ENCODE measurements at places on chromosomes 6 and 20.

DNA sequence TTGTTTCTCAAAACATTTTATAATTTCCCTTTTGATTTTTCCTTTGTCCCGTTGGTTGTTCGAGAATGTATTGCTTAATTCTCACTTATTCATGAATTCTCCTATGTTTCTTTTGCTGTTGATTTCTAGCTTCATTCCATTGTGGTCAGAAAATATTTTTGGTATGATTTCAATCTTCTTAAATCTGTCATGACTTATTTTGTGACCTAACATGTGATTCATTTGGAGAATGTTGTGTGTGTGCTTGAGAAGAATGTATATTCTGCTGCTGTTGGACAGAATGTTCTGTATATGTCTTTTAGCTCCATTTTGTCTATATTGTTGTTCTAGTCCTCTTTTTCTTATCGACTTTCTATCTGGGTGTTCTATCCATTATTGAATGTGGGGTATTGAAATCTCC lies 286.2 kb upstream of the RNF217 start:
- DNase-seq = no peak

DNA sequence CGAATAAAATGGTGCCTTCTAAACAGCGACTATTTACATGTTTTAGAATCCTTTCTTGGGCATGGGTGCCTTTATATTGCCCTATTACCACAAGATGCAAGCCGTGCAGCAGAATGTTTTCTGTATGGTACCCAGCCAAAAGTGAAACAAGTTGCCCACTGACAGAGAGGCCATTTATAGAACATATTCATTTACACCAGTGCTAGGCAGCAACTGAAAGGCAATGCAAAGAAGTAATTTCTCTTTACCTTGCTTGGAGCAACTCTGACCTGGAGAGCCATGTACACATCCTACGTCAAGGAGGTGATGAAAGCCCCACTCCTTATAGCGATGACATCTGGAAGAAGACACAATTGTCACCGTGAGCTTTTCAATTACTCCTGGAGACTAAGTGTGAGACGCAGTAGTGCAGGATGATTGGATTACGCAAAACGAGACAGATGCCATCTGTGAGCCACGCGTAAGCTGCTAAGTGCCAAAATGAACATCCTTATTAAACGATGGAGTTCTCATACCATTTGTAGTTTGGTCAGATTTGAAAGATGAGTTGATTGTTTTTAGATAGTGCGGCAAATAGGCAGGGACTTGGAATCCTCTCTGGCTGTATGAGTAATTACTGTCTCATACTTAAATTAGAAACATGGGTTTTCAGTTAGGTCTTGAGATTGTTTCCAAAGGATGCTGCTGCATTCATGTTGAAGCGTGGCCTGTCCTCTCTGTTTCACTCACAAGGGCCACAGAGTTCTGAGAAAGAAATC lies at the start of gene TMEM244:
TMEM244 (minus strand) TSS at position 408 of the 758 bp plus-strand sequence; CDS start at position 281, 127 bp downstream.
- DNase-seq = no peak

DNA sequence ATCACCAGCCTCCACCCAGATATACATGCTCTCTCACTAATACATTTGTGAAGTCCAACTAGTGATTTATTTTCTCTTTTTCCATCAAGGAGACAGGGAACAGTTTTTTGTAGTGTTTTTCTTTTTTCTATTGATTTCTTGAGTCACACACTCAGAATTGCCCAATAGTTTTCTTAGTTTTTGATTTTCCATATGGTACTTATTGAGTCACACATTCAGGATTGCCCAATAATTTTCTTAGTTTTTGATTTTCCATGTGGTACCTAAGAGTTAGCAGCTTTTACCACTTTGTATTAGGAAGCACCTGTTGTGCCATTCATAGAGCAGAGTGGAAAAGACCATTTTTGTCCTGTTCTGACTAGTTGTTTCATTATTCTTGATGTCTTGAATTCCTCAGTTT lies 1268.8 kb downstream of the EPHA7 start:
- no peak for DNase-seq

- DNase-seq = no peak
These were observed 17.1 kb downstream of the RIPOR3 start for GRCh38 chr20:50674138-50674825.

DNA sequence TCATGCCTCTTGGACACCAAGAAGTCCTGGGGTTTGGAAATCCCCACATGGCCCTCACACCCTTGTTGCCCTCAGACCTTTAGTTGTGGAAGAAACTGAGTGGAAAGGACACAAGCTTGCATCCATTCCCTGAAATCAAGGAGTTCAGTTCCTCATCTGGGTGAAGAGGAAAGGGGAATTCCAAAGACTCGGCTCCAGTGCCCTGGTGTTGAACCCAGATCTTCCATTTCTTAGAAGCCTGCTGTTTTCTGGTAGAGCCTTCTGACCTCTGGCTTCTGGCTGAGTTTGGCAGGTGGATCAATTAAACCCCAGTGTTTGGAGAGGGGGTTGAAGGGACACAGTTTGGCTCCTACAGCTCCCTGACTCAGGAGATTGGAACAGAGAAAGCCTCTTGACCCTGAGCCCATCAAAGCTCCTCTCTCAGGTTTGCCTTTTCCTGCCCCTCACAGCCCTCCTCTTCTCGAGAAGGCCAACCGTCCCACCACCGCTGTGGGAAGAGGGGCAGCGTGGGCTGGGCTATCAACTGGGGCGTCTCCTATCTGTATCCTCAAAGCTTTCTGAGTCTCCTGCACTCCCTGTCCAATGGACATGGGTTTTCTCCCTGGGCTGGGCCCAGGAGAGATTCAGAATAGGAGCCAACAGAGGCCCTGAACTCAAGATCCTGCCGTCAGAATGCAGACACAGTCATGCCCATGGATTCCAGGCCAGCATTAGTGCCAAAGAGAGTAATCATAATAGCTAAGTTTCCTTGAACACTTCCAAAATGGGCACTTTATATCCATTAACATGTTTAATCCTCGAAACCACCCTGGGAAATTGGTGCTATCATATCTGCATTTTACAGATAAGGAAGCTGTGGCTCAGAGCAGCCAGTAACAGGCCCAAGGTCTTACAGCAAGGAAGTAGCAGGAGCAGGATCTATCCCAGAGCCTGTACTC lies 146.2 kb downstream of the VEGFA start:
- no peak for DNase-seq

DNA sequence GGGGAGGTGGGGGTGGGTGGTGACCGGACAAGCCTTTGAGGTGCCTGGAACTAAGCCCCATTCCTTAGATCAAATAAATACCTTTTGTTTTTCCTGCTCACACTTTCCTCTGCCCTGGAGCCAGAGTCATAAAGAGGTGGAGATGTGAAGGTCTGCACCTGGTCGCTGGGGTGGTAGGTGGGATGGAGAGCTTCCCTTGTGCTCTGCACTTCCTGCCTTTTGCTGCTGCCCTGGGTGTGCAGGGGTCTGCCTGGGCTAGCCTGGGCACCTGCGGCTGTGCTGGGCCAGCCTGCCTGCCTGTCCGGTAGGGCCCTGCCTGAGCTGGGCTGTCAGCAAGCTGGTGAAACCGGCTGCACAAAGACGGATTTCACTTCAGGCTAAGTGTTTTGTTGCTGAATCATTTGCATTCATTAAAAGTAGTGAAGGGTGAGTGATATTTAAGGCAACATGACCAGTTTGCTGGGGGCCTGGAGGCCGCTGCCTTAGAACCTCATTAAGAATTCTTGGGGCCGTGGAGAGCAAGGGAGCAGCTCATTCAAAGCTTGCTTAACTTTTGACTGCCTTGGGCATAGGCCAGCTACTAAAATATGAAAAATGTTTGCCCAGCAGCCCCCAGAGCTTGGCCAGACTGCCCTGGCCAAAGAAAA lies 20.5 kb downstream of the PTK7 start:
- no peak for DNase-seq

DNA sequence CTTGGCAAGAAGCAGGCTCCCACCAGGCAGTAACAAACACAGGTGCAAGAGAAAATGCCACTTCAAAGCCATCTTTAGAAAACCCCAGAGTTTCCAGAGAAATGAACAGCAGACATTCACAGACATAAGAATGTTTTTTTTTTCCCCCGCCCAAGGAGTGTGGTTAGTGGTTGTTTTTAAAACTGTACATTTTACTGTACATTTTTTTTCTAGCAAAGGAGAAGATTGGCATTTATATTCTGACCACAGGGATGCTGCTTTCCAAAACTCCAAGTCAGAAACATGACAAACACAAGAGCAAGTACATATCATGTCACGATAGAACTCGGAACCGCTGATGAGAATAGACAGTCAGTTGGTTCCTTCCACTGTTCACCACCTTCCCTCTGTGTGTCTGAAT lies 197.9 kb downstream of the LRFN2 start:
- DNase-seq = no peak

- peak; percentile 18 for DNase-seq
These were observed 410 bp downstream of the SYNE1 start for GRCh38 chr6:152636609-152637295.

DNA sequence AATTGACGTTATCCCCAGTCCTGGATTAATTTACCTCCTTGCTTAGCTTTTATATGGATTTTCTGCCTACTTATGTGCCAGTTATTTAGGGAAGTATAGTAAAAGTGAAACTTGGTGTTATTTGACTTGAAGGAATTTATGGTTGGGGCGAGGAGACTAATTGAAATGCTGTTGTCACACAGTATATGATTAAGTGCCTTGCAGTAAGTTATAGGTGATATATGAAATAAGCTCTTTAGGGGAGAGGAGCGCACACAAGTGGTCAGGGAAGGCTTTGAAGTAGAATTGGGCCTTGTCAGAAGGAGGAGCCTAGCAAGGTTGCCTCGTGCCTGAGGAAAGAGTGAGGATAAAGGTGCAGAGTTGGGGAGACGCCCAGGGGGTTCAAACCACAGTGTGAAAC lies 20.5 kb downstream of the NCOA7 start:
- DNase-seq = no peak

Measured in D721Med (cell line).